ENCODE measurements at places on chromosomes 5 and 9.

GRCh38 chr5:55305345-55305744 is 2.1 kb downstream of the DHX29 start:
- no peak for DNase-seq

GRCh38 chr9:69757996-69758675 is 1.7 kb downstream of the PTAR1 start:
- no peak for DNase-seq

GRCh38 chr5:56094579-56095361 is 100.0 kb upstream of the IL6ST start:
- DNase-seq, result peak; percentile 85

DNA sequence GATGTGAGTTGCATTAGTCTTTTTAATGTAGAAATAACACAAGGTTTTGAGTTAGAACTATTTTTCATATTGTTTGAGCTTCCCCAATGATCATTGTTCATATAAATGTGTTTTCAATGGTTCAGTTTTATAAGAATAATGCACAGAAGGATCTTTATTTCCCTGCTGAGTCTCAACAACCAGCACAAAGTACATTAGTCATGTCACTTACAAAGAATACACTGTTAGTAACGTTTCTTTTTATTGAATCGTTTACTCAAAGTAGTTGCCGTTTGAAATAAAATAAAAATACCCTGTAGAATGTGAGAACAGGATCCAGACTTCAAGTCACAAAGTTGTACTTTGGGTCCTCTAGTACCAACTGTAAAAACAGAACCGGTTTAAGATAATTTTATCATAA is 41.5 kb downstream of the ERCC8 start:
- DNase-seq, result no peak

Measured in activated T-cell treated with anti-CD3 and anti-CD28 coated beads, Interleukin-2, amount 50 U/mL, for 48 hours (primary cell).